Stimulated activated CD4-positive, alpha-beta T cell treated with anti-CD3 and anti-CD28 coated beads, Interleukin-2, amount 100 ng/mL, for 48 hours (primary cell): ENCODE measurements at places on chromosomes 1 and 21.
A peak's percentile ranks its signal among the peaks of the same experiment; 100 is the strongest.

- DNase-seq = no peak
These were observed 181.4 kb upstream of the TMEM51 start for GRCh38 chr1:14972107-14972506.

DNA sequence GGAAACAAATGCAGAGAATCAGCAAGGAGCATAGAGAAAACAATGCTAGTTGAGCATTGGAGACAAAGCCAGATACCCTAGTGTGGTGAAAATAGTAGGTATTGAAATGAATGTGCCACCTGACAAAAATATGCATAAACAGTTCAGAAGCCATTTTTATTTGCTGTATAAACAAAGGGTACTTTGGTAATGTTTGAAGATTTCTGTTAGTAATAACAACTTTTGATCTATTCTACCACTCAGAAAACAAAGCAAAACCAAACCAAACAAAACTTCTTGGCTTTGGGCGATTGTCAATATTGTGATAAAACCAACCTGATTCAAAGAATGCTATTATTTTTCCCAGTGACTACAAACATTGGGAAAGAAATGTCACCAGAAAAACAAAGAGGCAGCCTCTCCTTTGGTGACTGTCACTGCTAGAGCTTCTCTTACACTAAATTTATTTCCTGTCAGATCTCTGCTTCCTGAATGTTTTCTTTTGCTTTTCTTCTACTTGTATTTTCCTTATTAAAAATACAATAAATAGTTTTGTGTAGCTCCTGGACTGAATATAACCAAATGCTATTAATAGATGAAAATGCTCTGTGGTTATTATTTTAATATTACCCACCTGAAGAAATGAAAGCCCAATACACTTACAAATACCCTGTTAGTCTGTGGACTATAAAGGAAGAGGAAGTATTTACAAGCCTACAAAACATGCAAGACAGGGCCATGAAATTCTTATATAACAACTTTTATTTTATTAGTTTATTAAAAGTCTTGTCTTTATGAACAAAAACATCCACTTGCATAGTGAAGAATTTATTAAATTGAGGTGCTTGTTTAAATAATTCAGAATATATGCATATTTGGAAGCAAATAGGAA is 5.7 kb downstream of the ATP6V1G3 start:
- DNase-seq = no peak

DNA sequence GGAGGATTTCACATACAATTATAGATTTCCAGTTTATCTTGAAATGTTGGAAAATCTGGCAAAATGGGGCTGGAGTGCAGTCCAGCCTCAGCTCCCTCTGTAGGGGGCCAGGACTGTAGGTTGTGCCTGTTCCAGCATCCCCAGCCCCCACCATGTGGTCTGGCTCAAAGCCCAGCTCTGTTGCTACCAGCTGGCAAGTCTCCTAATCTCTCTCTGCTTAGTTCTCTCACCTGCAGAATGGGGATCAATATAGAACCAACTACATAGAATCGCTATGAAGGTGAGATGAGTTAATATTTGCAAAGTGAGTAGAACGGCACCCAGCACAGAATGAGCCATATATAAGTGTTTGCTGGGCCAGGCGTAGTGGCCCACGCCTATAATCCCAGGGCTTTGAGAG is 50.0 kb upstream of the TARDBP start:
- DNase-seq = no peak

GRCh38 chr1:212040629-212041412 is 5.3 kb downstream of the DTL start:
- no peak for DNase-seq

DNA sequence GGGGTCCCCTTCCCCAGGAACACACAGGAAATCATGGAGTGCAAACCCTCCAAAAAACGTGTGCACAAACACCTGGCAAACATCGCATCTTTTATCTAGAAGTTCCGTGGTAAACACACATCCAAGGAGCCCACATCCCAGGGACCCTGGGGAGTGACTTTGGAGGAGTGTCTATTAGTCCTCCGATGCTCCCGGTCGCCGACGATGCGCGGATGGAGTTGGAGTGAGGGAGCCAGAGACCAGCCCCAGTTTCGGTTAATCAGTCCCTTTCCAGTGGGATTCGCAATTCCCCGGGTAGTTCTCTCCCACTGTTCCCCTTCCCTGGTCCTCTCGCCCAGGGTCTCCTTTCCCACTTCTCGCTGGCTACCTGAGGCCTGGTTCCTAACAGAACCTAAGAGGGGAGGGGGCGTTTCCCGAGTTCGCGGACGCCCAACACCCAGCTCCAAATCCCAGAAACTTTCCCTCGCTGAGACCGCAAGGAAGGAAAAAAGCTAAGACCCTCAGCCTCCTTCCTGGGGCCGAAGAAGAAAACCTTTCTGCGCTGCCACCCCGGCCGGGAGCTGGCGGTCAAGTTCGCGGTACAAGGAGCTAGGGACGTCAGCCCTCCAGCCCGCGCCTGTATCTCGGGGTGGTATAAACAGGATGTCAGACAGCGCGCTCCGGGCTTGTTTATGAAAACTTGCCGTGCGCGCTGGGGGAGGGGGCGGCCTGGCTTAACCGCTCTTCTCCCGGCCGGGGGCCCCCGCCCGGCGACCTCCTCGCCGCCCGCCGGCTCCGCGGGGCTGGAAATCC is 787 bp downstream of the JAK1 start:
- peak; percentile 41 for DNase-seq

DNA sequence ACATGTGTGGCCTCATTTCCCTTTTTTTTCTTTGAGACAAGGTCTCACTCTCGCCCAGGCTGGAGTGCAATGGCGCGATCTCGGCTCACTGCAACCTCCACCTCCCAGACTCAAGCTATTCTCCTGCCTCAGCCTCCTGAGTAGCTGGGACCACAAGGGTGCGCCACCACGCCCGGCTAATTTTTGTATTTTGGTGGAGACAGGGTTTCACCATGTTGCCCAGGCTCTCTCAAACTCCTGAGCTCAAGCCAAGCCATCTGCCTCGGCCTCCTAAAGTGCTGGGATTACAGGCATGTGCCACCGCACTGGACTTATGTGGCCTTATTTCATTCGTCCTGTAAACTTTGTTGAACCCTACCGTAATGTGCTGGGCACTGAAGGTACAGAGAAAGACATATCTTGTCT is 569 bp upstream of the WARS2 start:
- DNase-seq = peak; percentile 33

DNA sequence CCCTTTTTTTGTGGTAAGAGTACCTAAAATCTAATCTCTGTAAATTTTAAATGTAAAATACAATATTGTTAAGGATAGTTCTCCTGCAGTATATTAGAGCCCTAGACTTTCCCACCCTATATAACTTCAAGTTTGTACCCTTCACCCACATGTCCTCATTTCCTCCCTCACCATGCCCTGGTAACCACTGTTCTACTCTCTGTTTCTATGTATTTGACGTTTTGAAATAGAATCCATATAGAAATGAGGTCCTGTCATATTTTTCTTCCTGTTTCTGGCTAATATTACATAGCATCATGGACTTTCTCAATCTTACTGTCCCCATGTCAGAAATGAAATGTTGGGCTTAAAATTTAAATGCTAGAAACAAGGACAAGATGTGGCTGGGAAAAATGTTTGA is 24.8 kb downstream of the GBP7 start:
- DNase-seq = no peak

- no peak for DNase-seq
These were observed 46.6 kb upstream of the DUSP10 start for GRCh38 chr1:221788466-221788865.

GRCh38 chr1:240096974-240097373 is 5.3 kb downstream of the FMN2 start:
- DNase-seq = no peak

GRCh38 chr1:60908159-60908558 is 174.2 kb upstream of the NFIA start:
- no peak for DNase-seq

DNA sequence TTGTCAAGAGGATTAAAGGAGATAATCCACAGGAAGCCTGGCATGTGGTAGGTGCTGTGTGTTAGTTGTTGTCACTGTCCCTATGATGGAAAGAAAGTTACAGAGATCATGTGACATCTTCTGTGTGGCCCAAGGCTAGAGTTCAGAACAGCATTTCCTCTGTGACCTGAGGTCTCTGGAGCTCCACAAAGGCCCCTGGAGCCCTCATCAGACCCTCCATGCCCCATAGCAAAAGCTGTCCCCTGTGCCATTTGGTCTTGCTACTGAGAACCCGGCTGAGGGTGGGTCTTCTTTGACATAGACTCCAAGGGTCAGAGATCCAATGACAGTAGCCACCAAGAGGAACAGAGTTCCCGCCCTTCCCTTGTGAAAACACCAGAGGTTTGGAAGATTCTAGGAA is 8.1 kb downstream of the CELA2B start:
- DNase-seq = no peak

- no peak for DNase-seq
These were observed 142.5 kb downstream of the TNR start for GRCh38 chr1:175600721-175601440.

GRCh38 chr1:99614728-99615127 is 31.2 kb upstream of the PALMD start:
- DNase-seq = no peak

GRCh38 chr1:201185123-201185453 is 5.5 kb upstream of the IGFN1 start:
- DNase-seq = no peak

DNA sequence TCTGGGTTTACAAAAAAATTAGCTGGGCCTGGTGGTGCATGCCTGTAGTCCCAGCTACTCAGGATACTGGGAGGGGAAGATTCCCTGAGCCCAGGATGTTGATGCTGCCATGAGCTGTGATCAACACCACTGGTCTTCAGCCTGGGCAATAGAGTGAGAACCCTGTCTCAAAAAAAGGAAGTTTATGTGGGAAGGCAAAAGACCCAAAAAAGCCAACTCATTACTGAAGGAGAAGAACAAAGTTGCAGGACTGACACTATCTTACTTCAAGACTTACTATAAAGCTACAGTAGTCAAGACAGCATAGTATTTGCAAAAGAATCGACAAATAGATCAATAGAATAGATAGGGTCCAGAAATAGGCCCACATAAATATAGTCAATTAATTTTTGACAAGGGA is 9.2 kb upstream of the PTGS2 start:
- DNase-seq = no peak

- no peak for DNase-seq
These were observed 444.4 kb downstream of the LTN1 start for GRCh38 chr21:28548291-28548690.

DNA sequence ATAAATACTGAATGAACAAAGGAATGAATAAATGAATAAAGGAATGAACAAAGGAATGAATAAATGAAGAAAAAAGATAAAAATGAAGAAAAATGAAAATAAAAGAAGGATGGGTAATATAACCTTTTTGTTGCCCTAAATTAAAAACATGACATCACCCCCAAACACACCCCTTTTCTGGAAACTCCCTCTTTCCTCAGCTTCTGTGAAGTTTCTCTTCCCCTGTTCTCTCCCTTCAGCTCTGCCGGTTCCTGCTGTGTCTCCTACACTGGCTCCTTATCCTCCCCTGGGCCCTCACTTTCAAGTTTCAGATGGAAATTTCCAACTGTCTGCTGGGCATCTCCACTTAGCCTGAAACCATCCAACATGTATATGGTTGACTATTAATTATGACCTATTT is 37.9 kb downstream of the RAB3B start:
- no peak for DNase-seq

GRCh38 chr1:248596615-248597014 is 885 bp downstream of the OR2T10 start:
- no peak for DNase-seq

DNA sequence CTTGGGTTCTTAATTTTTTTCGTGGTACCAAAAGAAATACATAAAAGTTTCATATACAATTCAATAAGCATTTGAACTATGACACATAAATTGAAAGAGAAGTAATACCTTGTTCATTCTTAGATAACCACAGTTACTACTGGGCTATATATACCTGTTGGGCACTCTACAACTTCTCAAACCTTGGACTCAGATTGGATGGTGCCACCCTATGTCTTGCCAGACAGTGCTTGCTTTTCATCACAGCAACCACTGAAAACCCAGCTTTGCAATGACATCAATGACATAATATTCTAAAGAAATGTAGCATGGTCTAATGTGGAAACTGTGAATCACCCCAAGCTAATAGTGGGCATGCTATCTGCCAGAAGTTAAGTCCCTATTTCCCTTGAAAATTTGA is 62.8 kb upstream of the DPH5 start:
- no peak for DNase-seq

DNA sequence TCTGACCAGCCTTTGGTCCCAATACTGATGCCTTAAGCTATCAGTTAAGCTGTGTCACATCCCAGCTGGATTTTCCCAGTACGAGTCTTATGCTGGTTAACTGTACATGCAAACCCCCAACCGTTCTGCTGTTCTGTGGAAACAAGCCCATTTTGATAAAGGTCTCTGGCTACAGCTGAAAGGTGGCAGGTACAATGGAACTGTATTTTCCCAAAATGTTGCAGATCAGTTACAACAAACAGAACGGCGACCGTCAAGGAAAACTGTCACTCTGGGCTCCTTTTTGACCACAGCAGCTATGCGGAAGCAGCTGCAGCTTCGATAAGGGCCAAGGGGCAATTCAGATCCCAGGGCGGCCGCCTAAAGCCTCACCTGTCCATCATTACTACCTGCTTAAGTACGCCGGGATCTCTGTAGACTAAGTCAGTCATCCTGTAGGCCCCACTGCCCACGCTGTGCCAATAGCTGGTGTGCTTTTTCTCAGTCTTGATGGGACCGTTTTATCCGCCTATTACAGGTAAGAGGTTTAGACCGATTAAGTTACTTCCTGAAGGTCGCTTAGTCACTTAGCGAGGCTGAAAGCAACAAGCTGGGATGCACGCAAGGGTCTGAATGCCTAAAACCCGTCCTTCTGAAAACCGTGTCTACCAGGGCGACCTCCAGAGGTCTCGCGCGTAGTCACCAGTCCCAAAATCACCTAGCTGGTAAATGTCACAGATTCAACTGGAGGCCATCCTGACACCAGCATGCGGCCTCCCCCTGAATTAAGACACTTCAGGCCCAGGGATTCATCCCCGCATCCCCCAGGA is 11.1 kb upstream of the RAB42 start:
- peak; percentile 32 for DNase-seq

DNA sequence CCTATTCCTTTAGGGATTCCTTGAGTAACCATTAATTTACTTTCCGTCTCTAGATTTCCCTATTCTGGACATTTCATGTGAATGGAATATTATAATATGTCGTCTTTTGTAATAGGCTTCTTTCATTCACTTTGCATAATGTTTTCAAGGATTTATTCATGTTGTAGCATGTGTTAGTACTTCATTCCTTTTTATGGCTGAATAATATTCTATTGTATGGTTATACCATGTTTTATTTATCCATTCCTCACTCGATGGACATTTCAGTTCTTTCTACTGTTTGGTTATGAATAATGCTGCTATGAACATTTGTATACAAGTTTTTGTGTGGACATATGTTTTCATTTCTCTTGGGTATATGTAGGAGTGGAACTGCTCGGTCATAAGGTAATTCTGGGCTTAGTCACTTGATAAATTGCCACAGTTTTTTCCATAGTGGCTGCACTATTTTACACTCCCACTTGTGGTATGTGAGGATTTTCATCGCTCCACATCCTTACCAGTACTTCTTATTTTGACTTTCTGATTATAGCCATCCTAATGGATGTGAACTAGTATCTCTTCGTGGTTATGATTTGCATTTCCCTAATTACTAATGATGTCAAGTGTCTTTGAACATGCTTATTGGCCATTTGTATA is 17.7 kb downstream of the PPP2R5A start:
- DNase-seq = no peak
